NCI-H2029 treated with DMSO at 0.1 percent for 48 hours (cell line): ENCODE measurements at places on chromosomes 7 and 10.

DNA sequence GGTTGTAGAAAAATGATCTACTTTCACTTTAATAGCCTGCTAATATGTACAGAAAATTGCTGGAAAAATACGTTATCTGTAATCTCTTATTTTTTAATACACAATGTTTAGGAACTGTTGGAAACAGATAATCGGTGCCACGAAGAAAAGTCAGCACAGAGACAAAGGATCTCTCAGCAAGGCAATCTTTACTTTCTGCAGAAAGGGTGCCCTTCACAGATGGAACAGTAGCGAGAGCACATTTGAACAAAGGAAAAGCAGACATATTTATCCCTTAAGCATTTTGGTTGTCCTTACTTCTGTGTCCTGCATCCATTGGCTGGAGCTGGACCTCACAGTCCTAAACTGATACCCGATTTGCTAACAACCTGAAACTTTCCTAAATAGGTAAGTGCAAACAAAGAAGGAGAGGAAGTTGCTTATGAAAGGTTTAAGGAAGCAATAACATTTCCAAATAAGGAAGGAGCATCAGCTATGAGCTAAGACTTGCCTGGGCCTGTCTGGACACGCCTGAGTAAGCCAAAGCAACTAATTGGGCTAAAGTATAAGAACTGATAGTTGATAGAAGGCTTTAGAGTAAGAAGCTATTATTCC is 640.0 kb downstream of the SH2D4B start:
- no peak for DNase-seq

DNA sequence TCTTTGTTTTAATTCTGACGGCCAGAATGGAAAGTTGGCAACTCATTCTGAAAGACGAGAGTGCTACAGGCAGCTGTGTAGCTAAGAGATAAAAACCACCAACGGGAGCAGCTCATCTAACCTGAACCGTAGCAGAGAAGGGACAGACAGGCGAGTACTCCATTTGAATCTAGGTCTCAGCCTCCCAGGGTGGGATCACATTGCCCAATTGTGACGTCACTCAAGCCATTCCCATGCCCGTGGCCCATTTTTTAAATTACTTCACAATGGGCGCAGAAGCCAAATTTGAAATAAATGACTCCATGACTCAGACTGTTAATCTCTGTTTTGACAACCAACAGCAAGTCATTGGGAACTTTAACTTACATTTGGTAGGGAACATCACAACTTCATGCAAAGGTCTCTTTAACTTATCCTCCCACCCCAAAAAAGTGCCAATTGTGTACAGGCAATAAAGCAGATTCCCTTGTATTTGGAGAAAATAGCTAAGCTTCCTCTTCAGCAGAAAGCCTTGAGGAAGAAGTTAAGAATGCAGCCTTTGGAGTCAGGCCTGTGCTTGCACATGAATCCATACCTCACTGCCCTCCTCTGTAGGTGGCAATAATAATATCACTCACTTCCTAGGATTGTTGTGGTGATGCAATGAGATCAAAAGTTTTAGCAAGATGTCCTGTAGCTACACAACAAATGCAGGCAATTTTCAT is 93.2 kb upstream of the KIF5B start:
- DNase-seq: no peak

DNA sequence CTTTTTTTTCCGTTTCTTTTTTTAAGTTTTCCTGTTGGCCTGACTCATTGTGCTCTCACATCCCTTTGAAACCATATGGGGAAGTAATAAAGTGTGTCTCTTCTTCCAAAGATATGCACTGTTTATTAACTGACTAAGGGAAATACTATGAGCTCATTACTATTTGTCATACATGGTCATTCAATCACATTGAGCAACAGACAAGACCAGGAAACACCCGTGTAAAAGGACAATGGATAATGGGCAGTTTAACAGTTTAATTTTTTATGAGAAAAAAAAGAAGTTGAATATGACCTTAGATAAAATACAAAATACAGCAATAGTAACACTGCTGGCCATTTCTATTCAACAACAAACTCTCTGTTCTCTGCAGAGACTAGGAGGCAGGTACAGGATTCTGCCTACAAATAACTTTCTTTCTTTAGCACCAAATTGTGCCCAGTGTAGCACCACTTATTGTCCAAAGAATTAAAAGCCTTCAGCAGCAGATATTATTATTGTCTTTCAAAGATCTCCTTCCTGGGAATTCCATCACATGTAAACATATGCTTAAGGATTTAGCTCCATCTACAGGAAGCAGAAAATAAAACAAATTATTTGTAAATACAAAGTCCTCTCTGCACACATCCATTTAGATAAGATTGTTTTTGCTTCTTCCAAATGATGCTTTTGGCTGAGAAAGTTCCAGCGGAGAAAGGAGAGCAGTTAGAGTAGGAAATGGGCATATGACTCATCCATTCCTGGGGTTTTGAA is 55.0 kb upstream of the AKR1E2 start:
- DNase-seq: no peak

- DNase-seq: peak; percentile 26
Observed at GRCh38 chr10:28991333-28992270, 297.3 kb upstream of the LYZL1 start.

DNA sequence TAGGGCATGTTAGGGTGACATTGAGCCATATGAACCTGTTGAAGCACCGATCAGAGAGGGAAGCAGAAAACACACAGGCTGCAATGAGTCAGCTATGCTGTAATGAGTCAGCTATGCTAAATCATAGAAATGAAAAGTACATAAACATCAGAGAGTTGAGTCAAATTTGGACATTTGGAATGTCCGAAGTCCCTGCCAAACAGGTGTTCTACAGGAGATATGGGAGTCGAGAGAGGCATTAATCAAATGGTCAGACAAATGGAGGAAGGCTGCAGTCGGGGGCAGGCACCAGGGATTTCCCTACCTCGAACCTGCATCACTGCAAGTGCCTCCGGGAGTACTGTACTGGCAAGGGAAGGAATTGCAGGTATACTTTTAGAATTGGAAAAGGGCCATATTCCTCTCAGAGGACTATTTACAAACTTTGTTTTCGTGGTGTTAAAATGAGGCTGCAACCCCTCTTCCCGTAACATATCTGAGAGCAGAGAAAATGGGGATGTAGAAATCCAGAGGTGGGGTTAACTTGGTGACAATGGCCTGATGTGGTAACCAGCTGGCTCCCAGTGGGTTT is 8.8 kb upstream of the ZC3HAV1 start:
- no peak for DNase-seq

GRCh38 chr10:130935128-130935439 is 376.4 kb downstream of the TCERG1L start:
- DNase-seq: no peak
